ENCODE measurements at places on chromosomes 11 and 22.

- no peak for DNase-seq
Measured at GRCh38 chr11:64333556-64333955, 6.4 kb upstream of the CCDC88B start.

GRCh38 chr22:40176921-40177737 lies 596 bp upstream of the TNRC6B start:
- peak; percentile 59 for DNase-seq

GRCh38 chr11:122189229-122189628 lies 73.2 kb upstream of the BLID start:
- no peak for DNase-seq

GRCh38 chr11:2665526-2666400 lies 34.0 kb downstream of the KCNQ1OT1 start:
- no peak for DNase-seq

GRCh38 chr11:61793083-61793828 lies 545 bp downstream of the FEN1 start:
- no peak for DNase-seq

GRCh38 chr22:37233751-37234631 lies 10.1 kb downstream of the RAC2 start:
- DNase-seq, result no peak

DNA sequence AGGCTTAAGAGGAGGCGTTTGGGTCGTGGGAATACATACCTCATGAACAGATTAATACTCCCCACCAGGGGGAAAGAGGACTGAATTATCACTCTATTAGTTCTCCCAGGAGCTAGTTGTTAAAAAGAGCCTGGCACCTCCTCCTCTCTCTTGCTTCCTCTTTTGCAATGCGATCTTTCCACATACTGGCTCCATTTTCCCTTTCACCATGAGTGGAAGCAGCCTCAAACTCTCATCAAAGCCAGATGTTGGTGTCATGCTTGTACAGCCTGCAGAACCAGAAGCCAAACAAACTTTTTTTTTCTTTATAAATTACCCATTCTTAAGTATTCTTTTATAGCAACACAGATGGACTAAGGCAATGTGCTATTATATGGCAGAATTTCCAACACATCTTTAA lies 258.5 kb downstream of the FAM76B start:
- no peak for DNase-seq

DNA sequence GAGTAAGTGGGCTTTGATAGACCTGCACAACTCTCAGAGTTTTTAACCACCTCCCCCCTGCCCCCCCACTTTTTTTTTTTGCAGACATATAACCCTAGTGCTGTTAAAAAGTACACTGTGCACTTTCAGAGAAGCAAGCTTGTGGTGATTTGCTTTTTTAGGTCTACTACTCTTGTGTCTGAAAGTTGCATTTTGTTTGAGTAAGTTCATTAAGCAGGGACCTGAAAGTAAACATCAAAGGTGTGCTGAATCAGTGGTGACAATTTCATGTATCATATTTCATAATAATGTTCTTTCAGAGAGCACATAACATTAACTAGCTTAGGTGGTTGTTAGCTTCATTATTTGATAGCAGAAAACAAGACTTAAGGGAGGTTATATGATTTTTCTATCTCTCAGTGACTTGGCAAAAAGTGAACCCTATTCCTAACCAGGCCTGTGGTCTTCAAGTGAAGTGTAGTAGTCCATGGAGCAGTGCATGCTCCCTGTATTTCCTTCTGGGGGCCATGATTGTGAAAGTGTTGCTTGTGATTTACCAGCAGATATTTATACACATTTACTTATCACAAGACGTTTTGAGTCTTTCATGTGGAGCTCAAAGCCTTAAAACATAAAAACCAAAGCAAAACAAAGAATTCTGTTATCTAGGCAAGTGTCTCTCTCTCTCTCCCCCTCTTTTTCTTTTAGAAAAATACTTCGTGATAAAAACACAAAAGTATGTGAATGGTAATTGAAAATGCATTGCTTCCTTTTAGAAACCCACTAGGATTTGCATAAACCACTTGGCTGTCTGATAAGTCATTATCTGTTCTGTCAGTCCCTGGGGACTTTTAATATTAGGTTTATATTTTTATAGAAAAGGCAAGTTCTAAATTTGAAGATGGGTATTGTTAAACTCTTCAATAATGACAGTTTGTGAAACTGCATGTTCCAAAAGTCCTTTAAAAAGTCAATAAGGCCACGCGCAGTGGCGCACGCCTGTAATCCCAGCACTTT lies 7.5 kb upstream of the RAG2 start:
- no peak for DNase-seq

DNA sequence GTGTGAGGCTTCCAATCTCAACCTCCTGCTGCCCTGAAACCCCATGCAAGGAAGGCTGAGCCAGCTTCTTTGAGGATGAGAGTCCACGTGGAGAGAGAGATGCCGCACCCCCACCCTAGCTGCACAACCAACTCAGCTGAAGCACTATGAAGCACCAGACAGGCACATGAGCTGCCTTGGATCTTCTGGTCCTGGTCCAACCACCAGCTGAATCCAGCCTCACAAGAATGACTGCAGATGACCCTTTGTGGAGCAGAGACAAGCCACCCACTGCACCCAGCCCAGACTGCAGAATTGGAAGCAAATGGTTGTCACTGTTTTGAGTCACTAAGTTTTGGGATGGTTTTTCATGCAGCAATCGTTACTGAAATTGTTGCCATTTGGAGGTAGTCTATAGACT lies 149.6 kb upstream of the SYT13 start:
- no peak for DNase-seq

GRCh38 chr11:121589946-121590537 lies 137.3 kb upstream of the SORL1-AS1 start:
- no peak for DNase-seq

DNA sequence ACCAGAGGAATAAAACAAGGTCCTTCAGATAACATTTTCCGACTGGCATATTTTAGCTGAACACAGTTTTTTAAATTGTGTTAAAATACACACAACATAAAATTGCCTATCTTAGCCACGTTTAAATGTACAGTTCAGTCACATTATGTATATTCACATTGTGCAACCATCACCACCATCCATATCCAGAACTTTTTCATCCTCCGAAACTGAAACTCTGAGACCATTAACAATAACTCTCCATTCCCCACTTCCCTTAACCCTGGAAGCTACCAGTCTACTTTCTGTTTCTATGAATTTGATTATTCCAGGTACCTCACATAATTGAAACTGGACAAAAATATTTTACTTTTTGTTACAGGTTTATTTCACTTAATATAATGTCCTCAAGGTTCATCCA lies 213.3 kb downstream of the ETS1 start:
- no peak for DNase-seq

- DNase-seq, result no peak
Measured at GRCh38 chr11:6200975-6201374, 2.0 kb downstream of the OR52W1 start.

GRCh38 chr11:2396471-2396870 lies 4.1 kb upstream of the TSSC4 start:
- no peak for DNase-seq

DNA sequence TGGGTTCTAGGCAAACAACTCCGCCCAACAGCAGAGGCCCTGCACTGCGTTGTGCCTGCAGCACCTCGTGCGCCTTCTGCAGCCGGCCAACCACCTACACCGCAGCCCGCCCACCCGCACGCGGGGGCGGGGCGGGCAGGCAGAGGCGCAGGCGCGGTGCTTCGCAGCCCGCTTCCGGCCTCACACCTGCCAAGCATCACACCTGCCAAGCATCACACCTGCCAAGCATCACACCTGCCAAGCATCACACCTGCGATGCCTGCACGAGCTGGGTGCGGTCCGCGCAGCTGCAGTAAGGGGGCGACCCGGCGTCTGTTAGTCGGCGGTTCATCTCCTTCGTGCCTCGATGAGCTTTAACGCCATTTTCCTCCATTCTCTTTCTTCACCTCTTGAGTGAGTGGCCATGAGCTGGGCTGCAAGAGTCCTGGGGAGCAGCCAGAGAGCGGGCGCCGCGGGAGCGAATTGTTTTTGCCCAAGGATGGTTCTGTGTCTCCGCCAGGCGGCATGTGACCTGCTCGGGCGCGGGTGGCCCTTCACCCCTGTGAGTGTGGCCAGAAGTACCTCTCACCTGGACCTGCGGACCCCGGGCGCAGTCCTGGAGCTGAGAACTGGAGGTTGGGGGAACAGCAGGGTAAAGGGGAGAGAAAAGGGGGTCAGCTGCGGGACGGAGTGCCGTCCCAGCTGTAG lies at the start of gene LDHAL6A:
Gene LDHAL6A, plus strand, starts transcription at position 171 of the 687 bp plus-strand sequence. CDS start 825 bp downstream, outside the sequence.
- no peak for DNase-seq

All from activated naive CD8-positive, alpha-beta T cell treated with anti-CD3 and anti-CD28 coated beads, Interleukin-2, amount 50 U/mL, for 16 hours (primary cell).